ENCODE measurements at places on chromosomes 16 and 17.

GRCh38 chr16:46765050-46765449, 16.9 kb upstream of the MYLK3 start:
- no peak for DNase-seq

- DNase-seq, result no peak
Observed at GRCh38 chr17:56599088-56599487, 5.6 kb downstream of the NOG start.

DNA sequence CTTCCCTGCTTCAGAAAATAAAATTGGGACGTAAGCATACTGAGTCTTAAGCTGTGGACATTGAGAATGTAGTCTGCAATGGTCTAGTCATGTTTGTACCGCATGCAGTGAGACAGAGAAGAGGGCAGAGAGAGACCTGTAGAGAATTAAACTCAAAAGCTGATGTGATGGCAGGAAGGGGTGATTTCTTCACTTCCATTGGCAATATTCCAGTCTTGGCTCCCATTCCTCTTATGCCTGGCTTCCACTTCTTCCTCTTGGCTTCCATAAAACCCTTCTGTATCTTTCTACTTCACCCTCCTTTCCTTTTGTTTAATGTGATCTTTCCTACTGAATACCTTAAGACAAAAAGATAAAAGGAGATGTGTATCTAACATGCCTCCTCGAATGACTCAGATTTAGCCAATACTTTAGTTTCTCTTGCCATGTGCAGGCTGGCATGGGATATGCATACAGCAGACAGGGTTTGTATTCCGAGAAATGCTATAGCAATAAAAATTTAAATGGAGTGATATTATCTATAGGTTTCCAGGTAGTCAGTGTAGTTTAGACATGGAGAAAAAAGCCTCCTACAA, 423.1 kb upstream of the DYNLRB2 start:
- DNase-seq, result no peak

DNA sequence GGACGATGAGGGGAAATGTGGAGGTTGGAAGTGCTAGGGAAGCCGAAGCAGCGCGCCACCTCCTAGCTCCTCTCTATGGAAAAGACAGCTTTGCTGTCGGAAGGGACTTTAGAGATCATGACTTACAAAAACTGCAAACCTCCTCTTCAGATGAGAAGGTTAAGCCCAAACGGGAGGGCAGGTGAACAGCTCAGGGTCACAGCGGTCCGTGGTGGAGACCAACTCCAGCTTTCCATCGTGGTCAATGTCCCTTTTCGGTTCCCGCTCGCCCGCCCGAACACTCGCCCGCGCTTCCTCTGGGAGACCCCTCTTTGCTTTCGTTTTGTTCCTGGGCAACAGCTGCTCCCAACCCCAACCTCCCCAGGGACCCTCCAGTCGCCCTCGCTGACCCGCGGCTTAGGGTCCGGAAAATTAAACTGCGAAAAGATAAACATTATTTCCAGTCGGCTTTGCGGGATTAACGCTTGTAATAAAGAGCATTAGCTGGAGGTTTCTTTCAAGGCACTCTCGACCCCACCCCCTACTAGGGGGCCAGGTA, 7.7 kb downstream of the IRX6 start:
- DNase-seq, result no peak
